ENCODE measurements at places on chromosomes 4 and X.

DNA sequence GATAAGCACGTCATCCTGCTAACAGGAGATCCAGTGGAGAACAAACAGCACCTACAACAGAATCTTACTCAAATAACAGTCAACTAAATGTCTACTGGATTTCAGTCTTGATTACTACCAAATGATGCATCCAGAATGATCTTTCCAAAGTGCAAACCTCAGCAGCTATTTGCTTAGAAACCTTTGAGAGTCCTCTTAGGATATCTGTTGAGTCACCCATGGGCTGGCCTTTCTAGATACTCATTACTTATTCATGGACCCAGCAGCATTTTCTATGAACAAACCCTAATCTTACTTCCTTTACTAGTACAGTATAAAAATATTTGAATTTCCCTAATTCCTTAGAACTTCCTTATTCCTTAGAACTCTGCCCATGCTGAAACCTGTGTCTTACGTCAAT is 118.5 kb upstream of the PABPC4L start:
- DNase-seq = no peak

DNA sequence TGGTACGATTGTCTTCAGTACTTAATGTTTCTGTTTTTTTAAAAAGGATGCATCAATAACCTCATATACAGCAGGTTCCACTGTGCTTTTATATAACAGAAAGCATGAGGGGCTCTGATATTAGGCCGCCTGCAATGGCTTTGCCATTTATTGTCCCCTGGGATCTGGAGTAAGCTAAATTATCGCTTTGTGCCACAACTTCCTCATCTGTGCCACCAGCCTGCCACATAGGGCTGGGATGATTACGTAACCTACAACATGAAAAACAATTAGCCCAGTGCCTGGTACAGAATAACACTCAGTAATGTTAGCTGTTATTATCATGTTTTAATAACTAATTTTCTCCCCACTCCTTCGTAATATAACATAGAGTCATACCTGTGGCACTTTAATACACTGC is 65.5 kb upstream of the TRIM2 start:
- DNase-seq = no peak

GRCh38 chrX:31266203-31267076 is 194.6 kb upstream of the FTHL17 start:
- DNase-seq = peak; percentile 43

GRCh38 chrX:121365572-121366161 is 318.3 kb downstream of the GLUD2 start:
- DNase-seq = no peak

DNA sequence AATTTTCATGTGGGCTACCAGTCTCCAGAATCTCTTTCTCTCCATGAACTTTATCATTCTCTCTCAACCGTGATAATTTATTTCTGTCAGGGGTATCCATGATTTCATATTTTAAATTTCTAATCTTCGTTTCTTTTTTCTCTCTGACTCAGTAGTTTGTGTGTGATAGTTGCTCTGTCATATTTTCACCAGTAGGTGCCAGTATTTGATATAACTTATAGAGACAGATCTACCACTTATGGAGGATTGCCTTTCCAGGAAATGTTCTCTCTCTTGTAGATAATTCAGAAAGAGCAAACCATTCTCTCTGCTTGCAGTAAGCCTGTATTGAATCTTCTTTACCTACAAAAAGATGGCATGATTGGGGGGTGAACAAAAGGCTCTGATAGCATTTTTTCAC is 79.3 kb upstream of the DYNLT3 start:
- DNase-seq = no peak

DNA sequence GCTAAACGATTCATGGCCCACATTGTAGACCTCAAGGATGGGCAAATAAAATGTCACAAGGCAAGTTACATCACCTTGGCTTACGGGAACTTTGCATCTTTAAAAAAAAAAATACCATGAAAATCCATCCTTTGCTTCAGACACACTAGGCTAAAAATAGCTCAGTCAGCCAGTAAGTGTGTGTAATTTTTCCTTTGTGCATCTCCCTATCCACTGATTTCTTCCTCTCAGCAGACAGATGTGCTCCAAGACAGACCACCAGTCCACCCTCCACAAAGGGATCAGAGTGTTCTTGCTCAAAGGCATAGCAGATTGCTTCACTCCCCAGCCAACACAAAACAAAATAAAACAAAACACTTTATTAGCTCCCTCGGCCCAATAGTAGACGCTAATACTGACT is 14.6 kb downstream of the LDB2 start:
- no peak for DNase-seq

GRCh38 chr4:17912011-17912410 is 101.2 kb downstream of the NCAPG start:
- DNase-seq = no peak

GRCh38 chr4:1018147-1019020 is 7.0 kb downstream of the FGFRL1 start:
- no peak for DNase-seq

GRCh38 chrX:74835566-74835965 is 89.7 kb downstream of the NEXMIF start:
- DNase-seq = no peak

DNA sequence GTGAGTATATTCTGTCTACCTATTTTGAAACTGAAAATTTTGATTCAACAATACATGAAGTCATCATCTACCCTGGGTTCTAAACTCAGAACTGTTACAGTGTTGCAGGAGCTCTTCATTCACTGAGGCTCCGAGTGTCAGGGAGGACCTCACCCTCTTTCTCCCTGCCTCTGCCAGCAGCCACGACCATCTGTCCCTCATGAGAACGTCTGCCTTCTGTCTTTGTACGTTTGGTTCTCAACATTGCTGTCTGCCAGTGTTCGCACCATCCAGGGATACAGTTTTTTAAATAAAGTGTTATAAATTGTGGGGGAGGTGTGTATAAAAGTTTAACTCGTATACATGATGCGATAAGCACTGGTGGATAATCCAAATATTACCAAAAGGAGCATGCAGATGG is 55.5 kb downstream of the TRAPPC11 start:
- DNase-seq = no peak
